GM06990 (cell line): ENCODE measurements at places on chromosomes 6 and 20.
A peak's percentile ranks its signal among the peaks of the same experiment; 100 is the strongest.

GRCh38 chr20:24340933-24341332, 128.5 kb upstream of the SYNDIG1 start:
- no peak for DNase-seq

DNA sequence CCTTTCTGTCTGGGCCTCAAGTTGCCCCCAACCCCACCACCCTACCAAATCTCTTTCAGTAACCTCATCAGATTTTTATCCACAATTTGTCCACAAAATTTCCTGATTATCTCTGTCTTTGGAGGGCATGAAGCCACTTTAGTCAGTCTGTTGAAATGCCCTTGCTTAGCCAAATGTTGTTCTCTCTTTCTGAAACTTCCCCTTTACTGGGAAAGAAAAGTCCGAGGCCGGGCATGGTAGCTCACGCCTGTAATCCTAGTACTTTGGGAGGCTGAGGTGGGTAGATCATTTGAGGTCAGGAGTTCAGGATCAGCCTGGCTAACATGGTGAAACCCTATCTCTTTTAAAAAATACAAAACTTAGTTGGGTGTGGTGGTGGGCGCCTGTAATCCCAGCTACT, 33.8 kb downstream of the TOMM6 start:
- no peak for DNase-seq

GRCh38 chr20:49796600-49797343, 15.9 kb upstream of the SLC9A8 start:
- no peak for DNase-seq

DNA sequence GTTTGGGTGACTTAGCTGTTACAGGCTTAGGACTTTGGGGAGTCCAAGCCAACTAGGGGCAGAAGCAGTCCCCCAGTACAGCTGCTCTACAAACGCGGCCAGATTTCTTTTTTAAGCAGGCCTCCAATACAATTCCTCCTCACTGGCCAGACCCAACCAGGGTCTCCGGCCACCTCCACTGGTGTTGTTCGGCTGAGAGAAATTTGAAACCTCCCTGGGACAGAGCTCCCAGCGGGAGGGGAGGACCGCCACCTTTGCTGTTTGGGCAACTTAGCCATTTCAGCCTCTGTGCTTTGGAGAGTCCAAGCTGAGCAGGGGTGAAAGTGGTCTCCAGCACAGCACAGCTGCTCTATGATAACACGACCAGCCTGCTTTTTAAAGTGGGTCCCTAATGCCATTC, 59.4 kb upstream of the KHDRBS2 start:
- no peak for DNase-seq

- DNase-seq, result no peak
Measured at GRCh38 chr20:58901488-58902402, 49.2 kb downstream of the GNAS start.

GRCh38 chr20:35002426-35003210, 47.0 kb downstream of the MYH7B start:
- DNase-seq, result no peak

- no peak for DNase-seq
Measured at GRCh38 chr20:7196481-7196880, 429.0 kb downstream of the BMP2 start.

DNA sequence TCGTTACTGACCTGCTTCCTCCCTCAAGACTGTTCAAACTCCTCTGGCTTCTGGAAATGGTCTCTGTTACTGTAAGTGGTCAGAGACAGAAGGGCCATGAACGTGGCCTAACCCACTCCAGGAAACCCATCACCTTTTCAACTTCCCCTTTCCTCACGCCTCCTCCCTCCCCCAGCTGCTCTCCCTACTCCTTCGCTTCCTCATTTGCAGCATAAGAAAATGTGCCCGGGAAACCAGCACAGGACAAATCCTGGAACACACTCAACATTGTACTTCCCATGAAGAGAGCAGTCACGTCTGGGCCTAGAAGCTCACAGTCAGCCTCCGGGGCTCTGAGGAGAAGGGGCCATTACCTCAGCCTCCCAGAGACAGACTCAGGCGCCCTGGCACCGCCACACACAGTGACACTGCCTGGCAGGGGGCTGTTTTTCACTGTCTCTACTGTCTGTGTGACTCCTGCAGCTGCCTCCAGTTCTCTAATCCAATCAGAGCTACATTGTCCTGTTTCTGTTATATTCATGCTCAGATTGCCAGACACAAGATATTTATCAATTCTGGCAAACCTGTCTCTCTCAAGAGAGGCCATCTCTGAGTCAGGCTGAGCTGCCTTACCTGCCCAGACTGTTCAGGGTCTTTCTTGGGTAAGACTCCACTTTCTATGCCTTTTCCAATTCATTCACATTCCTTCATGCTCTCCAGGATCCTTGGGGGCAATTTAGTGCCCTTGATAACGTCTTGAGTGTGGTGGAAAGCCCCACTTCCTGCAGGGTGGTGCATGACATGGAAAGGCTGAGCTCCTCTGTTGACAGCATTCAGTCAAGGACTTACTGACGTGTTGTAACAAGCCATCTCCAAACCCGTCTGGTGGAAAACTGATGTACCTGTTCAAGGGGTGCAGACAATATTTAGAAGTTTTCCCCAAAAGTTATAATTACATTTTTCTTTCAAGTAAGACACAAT, 242.2 kb downstream of the HIVEP2 start:
- DNase-seq, result peak; percentile 35

GRCh38 chr6:21022343-21023107, 488.3 kb downstream of the CDKAL1 start:
- DNase-seq, result peak; percentile 86

- no peak for DNase-seq
Measured at GRCh38 chr6:124755321-124755720, 206.9 kb upstream of the RNF217 start.

GRCh38 chr20:32165836-32166545, 41.6 kb downstream of the PLAGL2 start:
- DNase-seq, result no peak

GRCh38 chr20:22763257-22763906, 179.0 kb upstream of the FOXA2 start:
- DNase-seq, result no peak

DNA sequence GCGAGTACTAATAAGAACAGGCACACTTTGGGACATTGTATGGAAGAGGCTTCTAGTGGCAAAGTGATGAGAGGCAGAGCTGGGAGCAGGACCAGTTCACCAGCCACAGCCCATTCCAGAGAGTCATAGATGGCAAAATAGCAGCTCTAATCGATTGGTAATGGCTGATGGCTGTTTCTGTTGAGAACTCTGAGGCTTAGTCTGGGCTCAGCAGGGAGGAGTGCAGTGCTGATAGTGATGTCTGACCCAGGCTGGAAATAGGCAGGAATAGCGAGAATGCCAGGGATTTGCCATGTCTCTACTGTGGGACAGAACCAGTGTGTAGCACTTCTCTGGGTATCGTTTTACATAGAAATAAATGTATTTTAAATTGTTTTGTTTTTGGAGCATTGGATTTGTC, 620.0 kb upstream of the FLRT3 start:
- DNase-seq, result no peak

DNA sequence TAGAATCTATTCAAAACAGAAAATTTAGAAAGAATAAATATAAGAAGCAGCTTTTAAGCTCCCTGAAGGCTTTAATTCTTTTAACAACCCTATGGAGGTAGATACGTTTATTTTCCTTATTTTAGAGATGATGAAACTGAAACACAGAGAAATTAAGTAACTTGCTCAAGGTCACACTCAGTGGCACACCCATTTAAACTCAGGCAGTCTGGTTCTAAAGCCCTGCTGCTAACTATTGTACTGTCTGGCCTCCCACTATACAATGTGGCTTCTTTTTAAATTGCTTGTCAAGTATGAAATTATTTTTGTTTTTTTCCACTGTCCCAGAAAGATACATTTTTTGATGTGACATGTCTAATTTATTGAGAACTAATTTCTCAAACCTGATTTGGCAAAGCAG, 55.7 kb downstream of the FAM217A start:
- no peak for DNase-seq

DNA sequence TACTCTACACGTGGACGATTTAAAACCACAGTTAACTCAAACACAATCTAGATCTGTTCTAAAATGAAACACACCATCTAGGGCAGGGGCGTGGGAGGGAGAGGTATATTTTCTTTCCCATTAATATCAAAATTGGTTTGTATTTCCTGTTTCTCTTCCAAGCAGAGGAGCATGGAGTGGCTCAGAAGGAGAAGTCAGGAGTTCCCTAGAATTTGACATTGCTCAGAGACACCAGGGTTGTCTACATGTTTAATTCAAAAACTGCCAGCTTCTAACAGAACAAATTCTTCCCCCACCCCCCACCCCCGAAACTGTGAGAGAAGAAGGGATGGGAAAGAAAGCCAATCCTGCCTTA, 2.3 kb downstream of the PREX1 start:
- DNase-seq, result no peak

GRCh38 chr20:62665826-62666735, 23.8 kb downstream of the SLCO4A1 start:
- DNase-seq, result no peak

- no peak for DNase-seq
Measured at GRCh38 chr6:168217880-168218537, 101.6 kb downstream of the DACT2 start.

- DNase-seq, result no peak
Measured at GRCh38 chr6:162262466-162263196, 464.9 kb downstream of the PRKN start.

GRCh38 chr6:45728674-45729073, 287.0 kb downstream of the CLIC5 start:
- no peak for DNase-seq

DNA sequence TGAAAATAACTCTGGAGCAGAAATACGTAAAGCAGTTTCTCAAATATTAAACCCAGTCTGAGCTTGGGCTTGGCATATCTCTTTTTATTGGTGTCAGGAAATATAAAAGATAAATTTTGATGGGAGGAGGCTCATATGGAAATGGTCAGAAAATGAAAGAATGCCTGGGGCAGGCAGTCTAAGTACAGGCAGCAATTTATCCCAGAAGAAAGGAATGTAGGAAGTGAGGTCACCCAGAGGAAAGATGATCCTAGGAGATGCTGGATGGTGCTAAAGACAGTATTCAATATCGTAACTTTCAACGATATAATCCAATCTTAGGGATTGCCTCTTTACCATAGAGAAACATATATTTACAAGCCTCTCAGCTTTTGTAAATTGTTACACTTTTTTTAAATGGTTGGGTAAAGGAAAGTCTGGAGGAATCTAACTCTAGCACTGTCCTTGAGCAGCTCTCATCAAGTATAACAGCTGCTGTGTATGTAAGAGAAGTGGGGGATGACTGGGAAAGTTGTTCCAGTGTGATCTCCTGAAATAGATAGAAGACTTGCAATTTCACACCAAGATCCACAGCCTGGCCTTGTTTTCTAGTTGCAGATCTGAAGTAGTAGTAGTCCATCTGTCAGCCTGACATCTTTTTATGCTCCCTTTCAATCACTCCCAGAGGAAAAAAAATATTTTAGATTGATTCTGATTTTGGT, 256.9 kb upstream of the SASH1 start:
- no peak for DNase-seq

- no peak for DNase-seq
Measured at GRCh38 chr6:11729076-11729475, 49.5 kb downstream of the ADTRP start.

- no peak for DNase-seq
Measured at GRCh38 chr6:13384966-13385365, 56.6 kb upstream of the TBC1D7 start.
